ENCODE measurements at places on chromosomes 13 and 19.

DNA sequence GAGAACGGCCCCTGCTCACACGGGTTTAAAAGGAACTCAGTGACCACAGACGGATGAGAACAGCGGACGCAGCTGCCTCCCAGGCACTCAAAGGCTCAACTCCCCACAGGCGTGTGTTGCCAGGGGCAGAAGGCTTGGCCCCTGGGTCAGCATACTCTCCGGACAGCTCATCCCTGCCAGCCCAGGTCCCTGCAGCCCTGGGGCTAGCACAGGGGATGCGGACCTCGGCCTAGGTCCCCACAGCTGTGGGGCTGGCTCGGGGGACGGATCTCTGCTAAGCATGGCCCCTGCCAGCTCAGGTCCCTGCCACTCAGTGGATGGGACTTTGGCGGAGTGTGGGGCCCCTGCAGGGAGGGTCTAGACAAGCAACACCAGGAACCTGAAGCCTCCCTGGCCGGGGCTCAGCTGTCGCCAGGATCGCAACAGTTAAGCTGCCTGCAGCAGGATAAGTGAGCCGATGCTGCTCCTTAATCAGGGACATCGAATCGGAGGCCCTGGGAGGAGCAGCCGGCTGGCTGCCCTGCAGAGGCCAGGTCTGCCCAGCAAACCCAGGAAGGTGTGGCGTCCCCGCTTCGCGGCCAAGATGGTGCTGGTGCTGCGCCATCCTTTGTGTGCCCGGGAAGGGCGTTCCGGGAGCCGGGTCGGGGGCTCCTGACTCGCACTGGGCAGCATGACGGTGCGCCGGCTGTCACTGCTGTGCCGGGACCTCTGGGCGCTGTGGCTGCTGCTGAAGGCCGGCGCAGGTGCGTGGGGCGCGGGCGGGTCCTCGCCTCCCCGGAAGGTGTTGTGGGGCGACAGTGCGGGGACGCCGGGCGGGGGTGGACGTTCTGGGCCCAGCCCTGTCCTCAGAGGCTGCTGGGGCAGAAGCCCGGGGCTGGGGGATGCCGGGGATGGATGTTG, 32.5 kb downstream of the MCF2L start:
- DNase-seq = no peak

GRCh38 chr13:31105856-31106255, 55.8 kb downstream of the HSPH1 start:
- DNase-seq = no peak

- no peak for DNase-seq
These were observed 12.5 kb downstream of the UBXN6 start for GRCh38 chr19:4444765-4445741.

DNA sequence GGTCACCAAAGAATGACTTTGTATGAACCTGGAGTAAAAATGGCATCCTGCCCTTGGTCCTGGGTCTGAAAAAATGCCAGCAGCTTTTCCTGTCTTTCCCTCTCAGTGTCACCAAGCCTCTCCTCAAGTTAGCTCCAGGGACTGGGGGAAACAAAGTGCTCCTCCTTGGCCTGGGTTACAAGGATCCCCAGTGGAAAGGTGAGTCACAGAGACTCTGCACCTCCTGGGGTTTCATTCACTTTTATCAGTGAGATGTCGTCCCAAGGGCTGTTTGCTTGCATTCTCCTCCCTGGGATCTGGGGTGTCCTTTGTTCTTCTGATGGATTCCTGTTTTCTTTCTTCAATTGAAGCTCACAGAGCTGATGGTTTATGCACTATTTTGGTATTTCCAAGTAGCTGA, 93.2 kb upstream of the CSNK1A1L start:
- DNase-seq = no peak

DNA sequence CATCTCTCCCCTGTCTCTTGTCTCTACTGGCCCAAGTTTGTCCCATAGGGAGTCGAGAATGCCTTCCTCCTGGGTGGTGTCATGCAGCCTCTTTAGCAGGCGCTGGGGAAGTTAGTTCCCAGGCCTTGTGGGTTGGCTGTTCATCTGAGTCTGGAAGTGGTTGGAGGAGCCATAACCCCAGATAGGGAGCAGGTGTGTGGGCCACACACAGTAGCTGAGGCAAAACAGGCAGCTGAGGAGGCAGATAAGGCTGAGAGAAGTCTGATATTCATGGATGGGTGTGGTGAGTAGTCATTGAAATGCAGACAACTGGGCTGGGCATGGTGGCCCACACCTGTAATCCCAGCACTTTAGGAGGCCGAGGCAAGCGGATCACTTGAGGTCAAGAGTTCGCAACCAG, 40.9 kb upstream of the KPNA3 start:
- DNase-seq = no peak

GRCh38 chr19:47157431-47158321, 27.0 kb downstream of the SAE1 start:
- DNase-seq = peak; percentile 61

GRCh38 chr19:8214802-8215201, 5.6 kb downstream of the CERS4 start:
- DNase-seq = no peak

DNA sequence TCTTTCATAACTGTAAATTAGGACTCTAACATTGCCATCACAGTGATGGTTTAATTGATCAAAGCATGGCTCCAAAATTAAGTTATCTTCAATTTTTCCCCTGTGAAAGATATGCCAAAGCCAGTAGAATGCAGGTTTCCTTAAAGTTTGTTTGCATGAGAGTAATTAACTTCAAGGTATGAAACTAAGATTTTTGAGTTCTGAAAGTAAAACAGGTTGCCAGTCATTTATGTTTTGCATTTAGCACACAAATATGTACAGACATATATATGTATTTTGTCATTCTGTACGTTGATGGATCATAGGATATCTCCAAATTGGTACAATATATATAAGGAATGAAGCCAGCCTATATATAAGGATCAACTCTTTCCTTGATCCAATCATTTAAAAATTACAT, 23.6 kb upstream of the NDFIP2 start:
- DNase-seq = no peak

DNA sequence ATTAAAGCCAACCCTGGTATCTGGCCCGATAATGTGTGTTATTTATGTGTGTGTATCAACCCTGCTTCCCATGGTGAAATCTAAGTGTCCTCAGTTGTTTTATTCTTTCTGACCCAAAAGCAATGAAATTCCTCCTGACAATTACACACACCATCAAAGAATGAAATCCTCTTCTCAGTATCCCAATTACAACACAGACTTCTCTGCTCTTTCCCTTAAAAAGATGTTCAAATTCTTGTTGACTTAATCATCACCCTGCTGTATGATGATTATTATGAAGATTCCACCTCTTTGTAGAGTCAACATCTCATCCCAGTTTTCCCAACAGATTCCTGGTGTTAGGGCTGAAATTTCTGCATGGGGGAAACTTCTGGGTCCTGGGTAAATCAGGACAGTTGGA, 8.9 kb upstream of the TRPC4 start:
- DNase-seq = no peak

DNA sequence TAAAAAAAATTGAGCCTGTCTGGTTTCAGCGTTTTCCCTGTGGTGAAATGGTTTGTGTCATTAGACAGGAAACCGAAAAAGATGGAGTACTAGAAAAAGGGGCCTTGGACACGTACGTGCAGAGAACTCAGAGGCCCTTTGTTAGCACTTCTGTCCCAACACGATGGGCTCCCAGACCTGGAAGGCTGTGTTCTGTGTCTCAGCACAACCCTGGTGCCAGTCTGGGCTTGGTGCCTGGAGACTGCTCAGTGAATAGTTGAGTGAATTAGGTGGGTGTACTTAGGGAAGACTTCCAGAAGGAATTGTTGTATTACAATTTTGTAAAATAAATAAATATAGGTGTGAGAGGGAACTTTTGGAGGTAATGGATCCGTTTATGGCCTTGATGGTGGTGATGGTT, 8.7 kb downstream of the ZNF71 start:
- DNase-seq = no peak

DNA sequence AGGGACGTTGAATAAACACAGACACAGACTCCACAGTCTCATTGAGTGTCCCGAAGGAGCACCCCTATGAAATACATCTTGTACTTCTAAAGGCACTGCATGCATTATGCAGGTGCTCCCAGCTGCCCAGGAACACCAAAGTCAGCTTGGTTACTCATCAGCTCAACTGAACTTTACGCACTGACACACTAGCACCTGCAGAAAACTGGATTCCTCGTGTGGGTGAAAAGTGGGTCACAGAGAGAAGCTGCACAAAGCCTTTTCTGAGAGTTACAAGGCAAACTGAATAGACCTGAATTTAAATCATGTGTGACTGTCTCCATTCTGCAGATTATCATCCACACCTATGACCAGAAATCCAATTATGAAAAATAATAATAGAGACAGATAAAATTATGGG, 527.5 kb upstream of the NBEA start:
- no peak for DNase-seq

DNA sequence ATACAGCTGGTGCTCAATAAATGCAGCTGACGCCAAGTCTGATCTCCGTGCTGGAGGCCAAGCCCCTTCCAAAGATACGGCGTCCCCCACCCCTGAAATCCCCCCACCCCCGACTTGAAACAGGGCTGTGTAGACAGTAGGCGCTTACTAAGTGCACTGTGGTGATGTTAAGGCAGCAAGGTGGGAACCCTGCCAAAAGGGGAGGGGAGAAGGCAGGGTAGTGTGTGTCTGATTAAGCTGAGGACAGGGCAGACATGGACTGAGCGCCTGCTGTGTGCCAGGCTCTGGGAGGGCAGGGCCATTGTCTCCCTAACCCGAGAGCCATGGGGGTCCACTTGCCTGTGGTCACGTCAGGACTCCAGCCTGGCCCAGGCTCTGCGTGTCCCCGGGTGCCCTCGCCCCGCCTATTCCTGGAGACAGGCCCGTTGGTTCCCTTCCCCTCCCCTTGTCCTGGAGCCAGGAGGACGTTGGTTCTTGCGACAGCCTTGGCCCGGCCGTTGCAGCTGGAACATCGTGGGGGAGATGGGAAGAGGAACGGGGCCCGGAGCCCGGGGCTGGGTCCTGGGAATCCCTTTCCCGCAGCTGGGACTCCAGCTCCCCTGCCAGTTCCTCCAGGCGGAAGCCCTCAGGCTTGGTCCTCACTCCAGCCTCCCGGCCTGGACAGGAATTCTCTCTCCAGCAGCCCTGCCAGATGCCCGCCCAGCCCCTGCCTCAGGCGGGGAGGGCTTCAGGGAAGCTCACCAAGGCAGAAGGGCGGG, 1.7 kb upstream of the ELANE start:
- DNase-seq = no peak

DNA sequence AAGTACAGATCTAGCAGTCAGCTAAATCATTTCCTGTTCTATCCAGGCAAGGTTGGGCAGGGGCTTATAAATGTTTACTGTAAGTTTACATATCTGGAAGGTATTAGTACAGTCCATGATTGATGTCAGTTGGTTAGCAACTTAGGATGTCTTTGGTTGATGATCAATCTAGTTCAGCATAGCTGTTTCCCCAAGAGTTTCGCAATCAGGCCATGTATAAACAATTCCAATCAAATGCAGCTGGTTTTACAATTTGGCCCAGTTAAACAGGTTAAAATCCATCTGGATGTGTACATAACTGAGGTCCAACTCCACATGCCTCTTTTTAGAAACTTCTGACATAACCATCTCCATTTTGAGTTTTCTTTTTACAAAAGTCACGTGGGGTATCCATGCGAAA, 6.9 kb downstream of the ZNF221 start:
- no peak for DNase-seq

GRCh38 chr19:1856698-1857603, 6.4 kb downstream of the KLF16 start:
- peak; percentile 49 for DNase-seq

GRCh38 chr13:99626461-99627082, 125.3 kb downstream of the TM9SF2 start:
- DNase-seq = no peak

DNA sequence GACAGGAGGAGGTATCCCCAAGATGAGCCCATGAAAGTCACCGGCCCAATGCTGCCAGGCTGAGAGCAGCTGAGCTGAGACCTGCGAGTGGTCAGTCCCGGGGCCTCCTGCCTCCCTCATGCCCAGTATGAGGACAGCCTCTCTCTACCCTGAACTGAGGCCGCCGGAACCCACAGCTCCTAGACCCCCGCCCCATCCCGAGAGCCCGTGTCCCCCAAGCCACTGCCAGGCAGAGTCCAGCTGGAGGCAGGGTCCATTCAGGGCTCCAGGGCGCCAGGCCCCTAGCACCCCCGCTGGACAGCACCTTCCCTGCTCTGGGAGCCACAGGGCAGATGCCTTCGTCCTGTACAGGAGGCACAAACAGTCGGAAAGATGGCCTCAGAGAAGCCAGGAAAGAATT, 38.7 kb downstream of the MLLT1 start:
- DNase-seq = no peak
